ENCODE measurements at places on chromosomes 4 and X. TPM values are rescaled to one million over a fixed set of nuclear protein-coding genes. Genes with fewer than 3 reads are reported as not detected.

DNA sequence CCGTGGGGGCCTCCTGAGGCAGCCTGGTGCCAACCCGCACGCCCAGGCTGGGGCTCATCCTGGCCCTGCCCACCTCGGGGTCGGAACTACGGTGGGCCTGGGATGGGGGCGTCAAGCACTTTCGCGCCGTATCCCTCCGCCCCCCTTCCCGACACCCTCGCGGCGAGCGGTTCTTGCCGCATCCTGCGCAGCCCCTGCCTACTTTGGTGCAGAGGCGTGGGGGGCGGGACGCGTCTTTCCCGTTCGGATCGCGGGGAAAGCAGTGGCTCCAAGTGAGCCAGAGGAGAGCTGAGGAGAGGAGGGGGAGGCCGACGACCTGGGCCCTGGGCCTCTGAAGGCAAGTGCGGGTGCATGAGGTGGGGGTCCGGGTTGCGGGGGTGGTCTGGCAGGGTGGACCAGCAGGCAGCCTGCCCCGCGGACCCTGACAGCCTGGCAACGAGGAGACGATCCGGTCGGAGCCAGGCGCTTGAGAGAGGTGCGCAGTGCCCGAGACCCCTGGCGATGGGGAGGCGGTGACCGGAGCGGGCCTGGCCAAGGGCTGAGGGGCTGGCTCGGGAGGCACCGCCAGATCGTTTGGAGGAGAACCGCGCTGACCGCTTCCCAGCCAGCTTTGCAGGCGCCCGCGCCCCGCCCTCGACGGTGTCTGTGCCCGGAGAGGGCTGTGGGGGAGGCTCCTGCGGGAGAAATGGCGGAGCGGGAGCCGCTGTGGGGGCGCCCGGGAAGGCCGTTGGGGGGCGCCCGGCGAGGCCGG, at the start of gene GPRASP2:
Gene GPRASP2, plus strand, starts transcription at position 233 of the 751 bp plus-strand sequence. CDS start 2,422 bp downstream, outside the sequence.
- peak; percentile 79 for DNase-seq

GRCh38 chrX:39309018-39309635, 507.9 kb downstream of the MID1IP1 start:
- DNase-seq: no peak

- DNase-seq: no peak
Measured at GRCh38 chr4:136400829-136401228, 1131.5 kb downstream of the PCDH18 start.

- DNase-seq: no peak
Measured at GRCh38 chr4:160319868-160320260, 1217.0 kb downstream of the RAPGEF2 start.

- DNase-seq: no peak
Measured at GRCh38 chr4:98659106-98659592, 738 bp upstream of the TSPAN5 start.

DNA sequence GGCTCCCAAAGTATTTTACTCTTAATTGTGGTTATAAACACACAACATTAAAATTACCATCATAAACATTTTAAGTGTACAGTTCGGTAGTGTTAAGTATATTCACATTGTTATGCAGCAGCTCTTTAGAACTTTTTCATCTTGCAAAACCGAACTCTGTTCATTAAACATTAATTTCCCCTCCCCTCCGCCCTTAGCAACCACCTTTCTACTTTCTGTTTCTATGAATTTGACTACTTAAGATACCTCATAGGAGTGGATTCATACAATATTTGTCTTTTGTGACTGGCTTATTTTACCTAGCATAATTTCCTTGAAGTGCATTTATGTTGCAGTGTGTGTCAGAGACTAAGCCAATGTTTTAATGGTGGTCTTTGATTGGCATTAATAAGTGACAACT, 32.6 kb downstream of the IL13RA1 start:
- no peak for DNase-seq

DNA sequence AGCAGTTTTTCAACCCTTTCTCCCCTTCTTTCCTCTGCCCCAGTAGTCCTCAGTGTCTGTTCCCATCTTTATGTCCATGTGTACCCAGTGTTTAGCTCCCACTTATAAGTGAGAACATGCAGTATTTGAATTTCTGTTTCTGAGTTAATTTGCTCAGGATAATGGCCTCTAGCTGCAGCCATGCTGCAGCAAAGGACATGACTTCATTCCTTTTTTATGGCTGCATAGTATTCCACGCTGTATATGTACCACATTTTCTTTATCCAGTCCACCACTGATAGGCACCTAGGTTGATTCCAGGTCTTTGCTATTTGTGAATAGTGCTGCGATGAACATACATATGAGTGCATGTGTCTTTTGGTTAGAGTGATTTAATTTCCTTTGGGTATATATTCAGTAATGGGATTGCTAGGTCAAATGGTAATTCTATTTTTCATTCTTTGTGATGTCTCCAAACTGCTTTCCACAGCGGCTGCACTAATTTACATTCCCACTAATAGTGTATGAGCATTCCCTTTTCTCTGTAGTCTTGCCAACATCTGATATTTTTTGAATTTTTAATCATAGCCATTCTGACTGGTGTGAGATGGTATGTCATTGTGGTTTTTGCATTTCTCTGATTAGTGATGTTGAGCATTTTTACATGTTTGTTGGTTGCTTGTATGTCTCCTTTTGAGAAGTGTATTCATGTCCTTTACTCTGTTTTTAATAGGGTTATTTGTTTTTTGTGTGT, 54.6 kb upstream of the ANK2 start:
- DNase-seq: no peak

DNA sequence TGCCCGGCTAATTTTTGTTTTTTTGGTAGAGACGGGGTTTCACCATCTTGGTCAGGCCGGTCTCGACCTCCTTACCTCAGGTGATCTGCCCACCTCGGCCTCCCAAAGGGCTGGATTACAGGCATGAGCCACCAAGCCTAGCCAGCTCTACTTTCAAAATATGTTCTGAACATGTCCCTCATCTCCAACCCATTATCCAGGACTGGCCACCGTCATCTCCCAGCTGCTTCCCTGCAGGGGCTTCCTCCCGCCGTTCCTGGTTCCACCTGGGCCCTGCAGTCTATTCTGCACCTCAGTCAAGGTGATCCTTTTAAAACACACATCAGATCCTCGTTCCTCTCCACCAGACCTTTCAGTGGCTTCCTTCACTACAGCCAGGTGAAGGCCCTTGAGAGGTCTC, 80.9 kb upstream of the NKX1-1 start:
- no peak for DNase-seq

- peak; percentile 44 for DNase-seq
Measured at GRCh38 chr4:102625232-102625930, 124.2 kb downstream of the NFKB1 start.

- DNase-seq: no peak
Measured at GRCh38 chr4:165580351-165580905, 201.6 kb downstream of the CPE start.

- no peak for DNase-seq
Measured at GRCh38 chr4:147786031-147786430, 54.1 kb downstream of the ARHGAP10 start.

DNA sequence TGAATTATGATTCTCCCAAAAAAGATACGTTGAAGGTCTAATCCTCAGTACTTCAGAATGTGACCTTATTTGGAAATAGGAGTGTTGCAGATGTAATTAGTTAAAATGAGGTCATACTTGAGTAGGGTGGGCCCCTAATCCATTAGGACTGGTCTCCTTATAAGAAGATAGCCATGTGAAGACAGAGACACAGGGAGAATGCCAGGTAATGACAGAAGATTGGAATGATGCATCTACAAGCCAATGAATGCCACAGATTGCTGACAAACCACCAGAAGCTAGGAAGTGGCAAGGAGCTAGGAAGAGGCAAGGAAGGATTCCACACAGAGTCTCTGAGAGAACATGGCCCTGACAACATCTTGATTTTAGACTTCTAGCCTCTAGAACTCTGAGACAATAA, 7.4 kb upstream of the RPS6KA3 start:
- DNase-seq: no peak

DNA sequence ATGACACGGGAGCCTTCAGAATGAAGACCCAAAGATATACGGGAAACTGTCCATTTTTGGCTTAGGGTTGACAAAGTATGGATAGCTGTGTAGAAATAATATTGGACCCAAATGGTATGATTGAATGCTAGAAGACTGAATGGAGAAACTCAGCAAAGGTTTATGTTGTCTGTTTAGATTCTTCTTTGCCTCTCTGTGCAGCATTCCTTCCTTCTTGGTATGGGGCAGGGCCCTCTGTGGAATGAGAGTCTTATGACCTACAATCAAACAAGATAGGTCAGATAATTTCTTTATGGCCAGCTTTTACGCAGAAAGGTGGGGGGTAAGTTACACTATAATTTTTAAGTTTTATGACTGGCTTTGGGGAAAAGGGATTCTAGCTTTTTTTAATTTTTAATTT, 124.3 kb downstream of the PCDH10 start:
- DNase-seq: no peak

- peak; percentile 49 for DNase-seq
Measured at GRCh38 chr4:16082426-16083240, 1.2 kb downstream of the PROM1 start.

- DNase-seq: no peak
Measured at GRCh38 chrX:110327336-110327735, 9.5 kb upstream of the AMMECR1 start.

GRCh38 chr4:155658681-155659064, 8.0 kb upstream of the GUCY1A1 start:
- no peak for DNase-seq

DNA sequence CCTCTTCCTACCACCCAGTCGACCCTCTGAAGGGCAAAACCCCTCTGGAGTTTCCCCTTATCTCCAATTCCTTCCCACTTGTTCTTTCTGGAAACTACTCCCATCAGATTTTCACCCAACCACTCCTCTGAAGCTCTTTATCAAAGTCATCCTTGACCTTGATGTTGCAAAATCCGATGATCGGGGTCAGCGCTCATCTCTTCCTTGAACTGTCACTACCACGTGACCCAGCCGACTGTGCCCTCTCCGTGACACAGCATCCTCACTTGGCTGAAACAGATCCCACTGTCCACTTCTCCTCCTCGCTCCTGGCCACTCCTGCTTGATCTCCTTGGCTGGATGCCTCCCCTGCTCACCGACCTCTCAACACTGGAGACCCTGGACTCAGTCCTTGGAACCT, 1.1 kb downstream of the CFAP99 start:
- no peak for DNase-seq

DNA sequence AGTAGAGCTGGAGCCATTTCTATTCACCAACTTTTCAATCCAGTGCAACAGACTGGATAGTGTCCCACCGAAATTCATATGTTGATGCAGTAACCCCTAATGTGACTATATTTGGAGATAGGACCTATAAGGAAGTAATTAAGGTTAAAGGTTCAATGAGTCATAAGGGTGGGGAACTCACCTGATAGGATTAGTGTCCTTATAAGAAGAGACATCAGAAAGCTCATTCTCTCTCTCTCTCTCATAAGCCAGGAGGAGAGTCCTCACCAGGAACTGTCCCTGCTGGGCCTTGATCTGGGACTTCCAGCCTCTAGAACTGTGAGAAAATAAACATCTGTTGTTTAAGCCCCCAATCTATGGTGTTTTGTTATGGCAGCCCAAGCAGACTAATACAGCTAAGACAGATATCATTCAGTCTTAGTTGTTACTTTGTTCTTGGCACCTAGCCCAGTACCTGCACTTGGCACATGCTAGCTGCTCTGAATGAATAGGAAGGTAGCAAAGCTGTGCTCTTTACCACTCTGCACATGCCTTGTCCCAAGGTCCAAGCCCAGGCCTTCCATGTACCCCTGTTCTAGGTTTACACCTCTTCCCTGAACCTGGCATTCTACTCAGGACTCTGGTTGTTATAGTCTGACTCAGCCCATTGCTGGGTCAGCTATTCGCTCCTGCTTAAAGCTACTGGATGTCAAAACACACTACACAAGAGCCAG, 19.2 kb upstream of the BRS3 start:
- no peak for DNase-seq

DNA sequence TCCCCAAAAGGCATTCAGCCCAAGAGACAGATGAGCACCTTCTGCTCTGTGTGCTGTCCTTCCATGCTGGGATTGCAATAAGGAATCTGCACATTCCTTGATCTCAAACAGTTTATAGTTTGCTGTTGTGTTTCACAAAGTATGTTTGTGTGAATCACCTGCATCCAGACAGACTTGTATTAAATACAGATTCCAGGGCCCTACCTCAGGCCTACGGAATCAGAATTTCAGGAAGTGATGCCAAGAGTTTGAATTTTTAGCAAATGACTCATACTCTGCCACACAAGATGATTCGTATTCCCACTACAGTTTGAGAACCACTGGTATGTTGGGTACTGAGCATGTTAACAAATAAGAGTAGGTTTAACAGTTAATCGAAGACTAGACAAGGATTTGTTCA, 7.0 kb downstream of the VAMP7 start:
- no peak for DNase-seq

DNA sequence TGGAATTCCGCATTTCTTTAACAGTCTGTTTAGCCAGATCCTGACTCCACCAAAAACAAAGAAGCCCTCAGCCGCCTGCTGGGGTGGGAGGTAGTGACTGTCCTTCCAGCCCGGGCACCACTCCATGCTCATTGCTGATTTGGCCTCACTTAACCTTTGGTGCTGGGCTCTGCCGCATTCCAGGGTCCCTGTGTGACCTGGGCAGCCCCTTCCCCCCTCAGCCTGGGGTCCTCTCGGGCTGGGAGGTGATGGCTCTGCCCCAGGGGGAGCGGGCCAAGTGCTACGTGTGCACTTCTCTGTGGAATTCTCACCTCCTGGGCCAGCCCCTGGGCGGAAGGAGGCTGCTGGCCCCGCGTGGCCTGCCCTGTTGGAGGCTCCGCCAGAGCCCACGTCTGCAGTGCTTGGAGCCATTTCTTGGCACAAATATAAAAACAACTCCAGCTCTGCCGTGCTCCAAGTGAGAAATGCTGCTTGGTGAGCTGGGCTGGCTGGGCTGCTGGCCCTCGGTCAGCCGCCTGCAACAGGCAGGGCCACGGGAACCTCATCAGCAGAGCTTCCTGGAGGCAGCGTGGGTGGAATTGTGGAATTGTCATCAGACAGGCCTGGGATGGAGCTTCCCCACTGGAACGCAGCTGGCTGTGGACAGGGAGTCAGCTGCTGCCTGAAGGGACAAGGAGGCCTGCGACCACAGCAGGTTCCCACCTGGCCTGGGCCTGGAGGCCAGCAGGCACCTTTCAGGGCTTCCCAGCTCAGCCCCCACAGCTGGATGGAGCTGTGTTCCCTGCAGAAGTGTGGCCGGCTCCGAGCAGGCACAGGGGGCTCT, 66.0 kb downstream of the TRMT44 start:
- DNase-seq: peak; percentile 76

DNA sequence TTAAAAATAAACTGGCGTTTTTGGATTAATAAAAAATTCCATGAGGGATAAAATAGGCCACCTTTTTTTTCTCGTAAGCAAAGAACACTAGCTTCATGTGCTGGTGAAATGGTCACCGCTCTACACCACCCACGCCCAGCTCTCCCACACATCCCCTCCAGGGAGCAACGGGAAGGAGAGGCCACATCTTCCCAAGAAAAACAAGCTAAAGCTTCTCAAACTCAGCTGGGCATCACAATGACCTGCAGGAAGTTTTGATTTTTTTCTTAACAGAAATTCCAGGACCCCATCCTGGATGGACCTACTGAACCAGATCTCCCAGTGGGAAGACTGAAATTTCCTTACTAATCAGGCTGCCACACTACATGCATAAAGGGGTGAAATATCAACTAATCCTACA, 9.8 kb downstream of the TSPAN5 start:
- no peak for DNase-seq

GRCh38 chr4:61500883-61501282, 300.8 kb downstream of the ADGRL3 start:
- no peak for DNase-seq

C1QTNF7 gene
- total RNA-seq: 3.1 TPM

UGT2A2 gene
- not detected for total RNA-seq

NHSL2 gene
- 3.7 TPM for total RNA-seq

STAG2 gene
- total RNA-seq: 34.8 TPM

SLC25A6 gene
- 172 TPM for total RNA-seq

ZFP92 gene
- 0.57 TPM for total RNA-seq

MAGEA2B gene
- total RNA-seq: not detected

VEGFC gene
- 6.9 TPM for total RNA-seq

ARL9 gene
- total RNA-seq: not detected

TBX22 gene
- total RNA-seq: not detected

All from left ventricle myocardium superior (tissue), 1 donor.